GM23248 (cell line): ENCODE measurements at places on chromosomes 1 and 21. TPM values are rescaled to one million over a fixed set of nuclear protein-coding genes. Genes with fewer than 3 reads are reported as not detected.
A peak's percentile ranks its signal among the peaks of the same experiment; 100 is the strongest.

PIGR gene
- polyA plus RNA-seq, result not detected in 2 replicates

HPCAL4 gene
- polyA plus RNA-seq, result not detected in 2 replicates

GPR3 gene
- 1.6 and 1.8 TPM in 2 replicates for polyA plus RNA-seq

ANKRD34A gene
- 1.9 and 2.3 TPM in 2 replicates for polyA plus RNA-seq

RNF186 gene
- polyA plus RNA-seq, result not detected in 2 replicates

TSACC gene
- 1.3 and 1.4 TPM in 2 replicates for polyA plus RNA-seq

CYP4B1 gene
- polyA plus RNA-seq, result not detected in 2 replicates

DPT gene
- polyA plus RNA-seq, result 20.0 and 20.8 TPM in 2 replicates

HCRTR1 gene
- not detected in 2 replicates for polyA plus RNA-seq

CTTNBP2NL gene
- polyA plus RNA-seq, result 32.9 and 38.4 TPM in 2 replicates

LCE2B gene
- polyA plus RNA-seq, result not detected in 2 replicates

DNA sequence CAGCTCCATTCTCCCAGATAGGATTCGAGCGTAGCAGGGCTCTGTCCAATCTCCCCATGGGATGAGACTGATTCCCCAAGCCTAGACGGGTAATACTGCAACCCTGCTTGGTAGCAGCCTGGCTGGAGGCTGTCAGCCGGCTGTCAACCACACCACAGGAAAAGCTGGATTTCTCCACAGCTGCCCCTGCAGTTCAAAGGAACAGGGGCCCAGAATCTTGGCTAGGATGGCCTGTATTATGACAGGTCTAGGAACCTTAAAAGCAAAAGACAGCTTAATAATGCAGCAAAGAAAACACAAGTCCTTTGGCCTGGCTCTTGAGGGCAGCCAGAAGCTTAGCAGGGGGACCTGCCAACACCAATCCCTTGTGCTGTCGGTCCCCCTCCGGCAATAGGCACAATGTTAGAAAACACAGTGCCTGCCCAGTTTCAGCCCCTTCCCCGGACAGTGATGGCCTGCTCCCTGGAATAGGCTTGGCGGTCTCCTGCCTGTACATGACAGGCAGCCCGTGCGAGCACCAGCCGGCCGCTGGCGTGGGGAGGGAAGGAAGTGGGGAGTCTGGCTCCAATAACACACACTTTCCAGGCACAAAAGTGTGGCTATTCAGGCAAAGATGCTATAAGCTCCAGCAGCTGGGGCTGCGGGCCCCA lies 90.5 kb downstream of the TRABD2B start:
- H3K36me3 ChIP-seq, result no peaks in the 10 kb centered on the region
- DNase-seq, result no peak
- no peaks in the 10 kb centered on the region for H3K4me1 ChIP-seq
- H3K27me3 ChIP-seq, result peaks cover 8% of the 10 kb centered on the region
- no peak overlapping the region for H3K27ac ChIP-seq

- peak; percentile 93 for DNase-seq
- 0 out of 2 replicates have a peak, but pooled peaks cover under 1% of the 10 kb centered on the region for H3K27me3 ChIP-seq
- H3K4me3 ChIP-seq, result no peak within 1 kb of the TSS
Observed at GRCh38 chr1:206864939-206865671, at the start of gene IL20. TSS of gene IL20 (plus strand) at chr1:206865623. CDS start at chr1:206865853, 230 bp downstream.

GRCh38 chr21:34615487-34615814 lies 538 bp upstream of the RCAN1 start:
- H3K4me1 ChIP-seq, result peaks cover 3% of the 10 kb centered on the region; the same call in 1 of the 2 replicates
- no peaks in the 10 kb centered on the region for H3K36me3 ChIP-seq
- H3K4me3 ChIP-seq, result peak overlapping the region; percentile 90

DNA sequence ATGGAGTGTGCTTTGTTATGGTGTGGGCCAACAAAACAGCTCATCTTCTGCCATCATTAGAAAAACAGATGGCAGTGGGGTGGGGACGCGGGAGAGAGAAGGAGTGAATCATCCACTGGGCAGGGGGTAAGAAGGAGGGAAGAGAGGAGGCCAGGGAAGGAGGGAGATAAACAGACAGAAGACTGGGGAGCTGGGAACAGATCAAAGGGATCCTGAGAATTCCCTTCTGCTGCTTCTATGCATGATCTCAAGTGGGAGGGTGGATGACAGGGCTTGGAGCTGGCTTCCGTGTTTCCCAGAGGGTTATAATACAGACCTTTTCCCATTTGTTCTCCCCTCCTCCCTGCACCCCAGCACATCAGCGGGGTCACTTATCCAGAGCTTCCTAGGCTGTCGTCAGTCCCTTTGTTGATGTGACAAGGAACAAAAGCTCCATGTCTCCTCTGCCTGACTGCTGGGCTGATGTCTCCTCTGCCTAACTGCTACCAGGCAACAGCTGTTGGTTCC lies 338.6 kb downstream of the PAPPA2 start:
- no peaks in the 10 kb centered on the region for H3K36me3 ChIP-seq
- no peak overlapping the region for H3K27ac ChIP-seq
- peak; percentile 63 for DNase-seq
- peaks cover 13% of the 10 kb centered on the region for H3K4me1 ChIP-seq

GRCh38 chr1:30810416-30811080 lies 53.0 kb upstream of the LAPTM5 start:
- no peak overlapping the region for H3K27ac ChIP-seq
- no peak overlapping the region for H3K4me3 ChIP-seq
- DNase-seq, result no peak
- peaks cover 38% of the 10 kb centered on the region for H3K4me1 ChIP-seq
- no peaks in the 10 kb centered on the region for H3K27me3 ChIP-seq

DNA sequence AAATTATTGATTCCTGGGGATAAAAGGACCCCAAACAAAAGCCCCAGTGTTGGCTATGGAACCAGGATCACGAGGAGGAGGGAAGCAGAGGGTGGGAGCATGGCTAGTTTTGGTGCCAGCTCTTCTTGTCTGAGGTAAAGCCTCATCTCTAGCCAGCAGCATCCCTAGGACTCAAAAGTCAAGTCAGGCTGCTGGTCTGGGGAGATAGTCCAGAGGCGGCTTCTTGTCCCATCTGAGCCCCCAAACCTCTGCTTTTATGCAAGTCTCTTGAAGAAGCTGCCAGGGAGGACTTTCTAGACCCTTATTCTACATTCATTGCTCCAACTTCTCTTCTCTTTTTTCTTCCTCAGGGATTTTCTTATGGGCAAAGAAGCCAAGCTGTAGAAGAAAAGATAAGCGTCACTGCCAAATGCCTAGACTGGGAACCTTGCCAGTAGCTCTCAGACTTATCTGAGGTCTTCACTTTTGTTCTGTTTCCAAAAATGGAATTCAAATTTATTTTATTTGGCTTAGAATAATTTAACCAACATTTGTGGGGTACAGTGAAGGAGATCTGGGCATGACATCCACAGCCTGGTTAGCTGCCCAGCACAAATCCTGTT lies 6.9 kb upstream of the ANKRD35 start:
- peak overlapping the region; percentile 50; the same call in 1 of the 2 replicates for H3K4me3 ChIP-seq
- DNase-seq, result peak; percentile 28
- peaks cover 17% of the 10 kb centered on the region for H3K4me1 ChIP-seq
- H3K36me3 ChIP-seq, result no peaks in the 10 kb centered on the region

GRCh38 chr1:38115682-38116202 lies 69.1 kb upstream of the POU3F1 start:
- no peaks in the 10 kb centered on the region for H3K27me3 ChIP-seq
- H3K4me1 ChIP-seq, result peaks cover 9% of the 10 kb centered on the region
- no peak overlapping the region for H3K4me3 ChIP-seq

- peak; percentile 10 for DNase-seq
- H3K27ac ChIP-seq, result no peak overlapping the region
Observed at GRCh38 chr1:219699870-219700269, 87.0 kb upstream of the ZC3H11B start.

DNA sequence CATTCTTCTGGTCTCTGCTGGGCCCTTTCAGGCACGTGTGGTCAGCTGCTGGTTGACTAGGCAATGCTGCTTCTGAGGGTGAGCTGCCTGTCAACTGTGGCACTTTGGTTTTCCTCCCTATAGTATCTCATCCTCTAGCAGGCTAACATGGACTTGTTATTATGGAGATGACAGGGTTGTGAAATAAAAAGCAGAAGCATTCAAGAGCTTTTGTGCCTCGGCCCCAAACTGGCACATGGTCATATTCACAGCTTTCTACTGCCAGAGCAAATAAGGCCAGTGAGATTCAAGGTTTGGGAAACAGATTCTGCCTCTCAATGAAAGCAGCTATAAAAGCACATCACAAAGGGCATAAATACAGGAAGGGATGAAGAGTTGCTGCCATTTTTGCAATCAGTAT lies 1.6 kb upstream of the ZNF124 start:
- DNase-seq, result no peak
- no peaks in the 10 kb centered on the region for H3K27me3 ChIP-seq
- no peak overlapping the region for H3K4me3 ChIP-seq
- no peaks in the 10 kb centered on the region for H3K36me3 ChIP-seq

DNA sequence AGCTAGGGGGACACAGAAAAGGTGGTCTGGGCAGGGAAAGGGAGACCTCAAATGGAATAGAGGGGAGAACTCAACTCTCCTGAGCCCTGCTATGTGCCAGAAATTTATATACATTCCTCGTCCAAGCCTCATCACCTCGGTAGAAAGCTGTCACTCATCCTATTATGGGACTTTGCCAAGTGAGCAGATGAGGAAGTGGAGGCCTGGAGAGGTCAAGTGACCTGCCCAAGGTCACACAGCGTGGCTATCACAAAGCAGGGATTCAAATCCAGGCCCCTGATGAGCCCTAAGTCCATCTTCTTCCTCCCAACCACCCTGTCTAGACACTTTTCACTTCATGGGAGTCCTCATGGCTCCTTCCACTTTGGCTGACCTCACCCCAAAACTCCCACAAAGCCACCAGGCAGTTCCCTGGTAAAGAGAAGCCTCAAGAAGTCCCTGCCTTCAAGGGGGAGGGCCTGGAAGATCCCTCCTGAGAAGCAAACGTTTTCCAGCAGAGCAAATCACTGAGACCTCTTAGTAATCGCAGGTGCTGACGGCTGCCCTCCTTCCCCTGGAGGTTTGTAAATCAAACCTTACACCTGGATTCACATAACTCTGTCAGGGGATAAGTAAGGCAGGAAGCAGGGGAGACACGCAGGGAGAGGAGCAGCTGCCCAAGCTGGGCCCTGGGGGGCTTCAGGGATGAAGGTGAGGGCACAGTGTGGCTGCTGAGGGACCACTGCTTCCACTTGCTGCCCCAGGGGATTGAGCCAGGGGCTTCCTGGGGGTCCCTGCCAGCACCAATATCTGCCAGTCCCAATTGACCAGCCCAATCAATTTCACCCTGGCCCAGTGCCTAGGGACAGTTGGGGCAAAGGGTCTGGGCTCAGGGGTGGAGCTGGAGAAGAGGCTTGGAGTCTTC lies 351.2 kb downstream of the MATN1 start:
- no peaks in the 10 kb centered on the region for H3K27me3 ChIP-seq
- no peak for DNase-seq
- H3K27ac ChIP-seq, result no peak overlapping the region
- H3K4me3 ChIP-seq, result no peak overlapping the region
- H3K4me1 ChIP-seq, result no peaks in the 10 kb centered on the region

DNA sequence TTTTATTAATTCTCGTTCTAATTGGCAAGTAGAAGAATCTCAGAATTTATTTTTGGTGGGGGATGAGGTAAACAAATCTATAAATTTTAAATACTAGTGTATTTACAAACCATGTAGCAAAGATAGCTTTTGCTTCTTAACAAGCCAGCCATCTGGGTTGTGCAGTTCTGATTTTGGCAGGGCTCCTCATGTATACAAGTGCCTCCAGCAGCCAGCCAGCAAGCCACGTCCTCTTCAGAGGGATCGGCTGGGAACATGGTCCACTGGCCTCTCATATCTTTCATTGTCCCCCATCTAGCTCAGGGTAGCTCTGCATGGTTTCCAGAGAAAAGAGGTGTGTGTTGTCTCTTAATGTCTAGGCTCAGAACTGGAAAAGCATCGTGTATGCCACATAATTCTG lies 659.1 kb downstream of the MRPL39 start:
- H3K36me3 ChIP-seq, result no peaks in the 10 kb centered on the region
- DNase-seq, result no peak
- no peak overlapping the region for H3K4me3 ChIP-seq
- no peaks in the 10 kb centered on the region for H3K27me3 ChIP-seq
- H3K4me1 ChIP-seq, result no peaks in the 10 kb centered on the region

DNA sequence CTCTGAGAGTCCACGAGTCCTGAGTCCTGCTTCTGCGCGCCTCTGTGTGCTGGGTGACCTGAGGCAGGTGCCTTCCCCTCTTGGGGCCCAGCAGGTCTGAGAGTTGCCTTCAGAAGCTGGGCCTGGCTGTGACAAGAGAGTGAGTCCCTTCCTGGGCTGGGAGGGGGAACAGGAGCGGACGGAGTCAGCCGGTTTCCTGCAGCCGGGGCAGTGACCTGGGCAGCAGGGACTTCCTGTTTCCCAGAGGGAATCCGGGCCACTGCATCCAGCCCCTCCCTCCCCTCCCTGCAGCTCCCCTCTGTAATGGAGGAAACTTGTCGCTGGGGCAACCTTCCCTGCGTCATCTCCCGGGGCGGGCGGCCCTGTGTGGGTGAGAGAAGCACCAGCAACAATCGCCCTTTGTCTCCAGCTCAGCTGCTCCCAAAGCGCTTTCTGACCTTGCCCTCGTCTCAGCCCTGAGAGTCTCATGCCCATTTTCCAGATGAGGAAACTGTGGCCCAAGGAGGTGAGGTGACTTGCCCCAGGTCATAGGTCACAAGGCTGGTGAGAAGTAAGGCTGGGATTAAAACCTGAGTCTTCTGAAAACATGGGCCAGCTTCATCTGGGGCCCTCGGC lies 61.1 kb downstream of the SDC3 start:
- no peaks in the 10 kb centered on the region for H3K36me3 ChIP-seq
- H3K27ac ChIP-seq, result no peak overlapping the region

- H3K4me1 ChIP-seq, result no peaks in the 10 kb centered on the region
- H3K27me3 ChIP-seq, result no peaks in the 10 kb centered on the region
- H3K4me3 ChIP-seq, result no peak overlapping the region
- H3K36me3 ChIP-seq, result no peaks in the 10 kb centered on the region
- H3K27ac ChIP-seq, result no peak overlapping the region
Observed at GRCh38 chr1:101219924-101220870, 16.6 kb upstream of the S1PR1 start.

DNA sequence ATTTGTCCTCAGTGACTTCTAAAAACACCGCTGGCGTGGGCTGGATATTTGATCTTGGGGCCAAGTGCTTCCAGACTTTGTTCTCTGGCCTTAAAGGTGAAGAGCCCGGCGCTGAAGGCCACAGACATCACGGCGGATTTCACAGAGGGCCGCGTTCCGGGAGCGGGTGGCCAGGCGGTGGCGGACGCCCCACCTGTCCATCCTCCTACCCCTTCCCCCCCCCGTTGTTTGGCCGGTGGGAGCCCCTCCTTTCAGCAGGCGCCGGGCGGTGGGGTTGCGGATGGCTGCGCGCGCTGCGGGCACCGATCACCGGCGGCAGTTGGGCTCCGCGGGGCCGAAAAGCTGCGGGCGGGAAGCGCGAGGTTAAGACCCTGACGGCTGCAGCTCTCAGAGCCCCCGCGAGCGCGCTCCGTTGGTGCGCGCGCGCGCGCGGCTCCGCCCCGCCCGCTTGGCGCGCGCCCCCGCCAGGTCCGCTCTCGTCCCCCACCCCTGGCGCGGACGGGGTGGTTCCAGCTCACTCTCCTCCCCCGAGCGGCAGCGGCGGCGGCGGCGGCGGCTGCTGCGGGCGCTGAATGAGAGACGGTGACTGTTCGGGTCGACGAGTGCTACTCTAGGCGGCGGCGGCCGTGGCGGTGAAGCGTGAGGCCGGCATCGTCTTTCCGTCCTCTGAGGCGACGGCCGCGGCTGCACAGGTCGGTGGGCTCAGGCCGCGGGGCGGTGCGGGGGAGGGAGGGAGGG lies at the start of gene RALGPS2:
TSS of gene RALGPS2 (plus strand) at position 517 of the 738 bp plus-strand sequence. CDS start 51,521 bp downstream, outside the sequence.
- peak; percentile 89 for DNase-seq
- H3K27ac ChIP-seq, result peak within 1 kb of the TSS; percentile 57
- peaks cover 27% of the 10 kb centered on the region for H3K4me1 ChIP-seq
- no peaks in the 10 kb centered on the region for H3K27me3 ChIP-seq
